RCC 7860 (cell line): ENCODE measurements at places on chromosomes 7 and 10.

GRCh38 chr7:158028290-158028941, 559.2 kb downstream of the PTPRN2 start:
- DNase-seq, result no peak

- DNase-seq, result no peak
Observed at GRCh38 chr7:157643525-157643970, 306.7 kb downstream of the DNAJB6 start.

DNA sequence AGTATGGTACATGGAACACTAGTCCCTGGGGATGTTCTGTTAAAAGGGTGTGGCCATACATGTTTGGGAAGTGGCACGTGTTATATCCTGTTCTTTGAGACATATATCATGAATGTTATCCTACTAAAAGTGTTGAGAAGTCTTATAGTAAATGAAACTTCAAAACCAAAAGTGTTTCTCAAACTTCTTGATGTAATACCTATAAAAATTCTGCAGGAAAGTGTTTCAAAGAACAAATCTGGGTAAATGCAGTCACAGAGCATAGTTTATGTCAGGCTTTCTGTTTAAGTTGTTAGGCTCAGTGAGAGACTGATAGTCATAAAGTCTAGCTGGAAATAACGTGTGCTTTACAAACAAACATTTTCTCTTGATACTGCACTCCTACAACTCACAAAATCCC, 273.7 kb downstream of the KIF20B start:
- DNase-seq, result no peak

- no peak for DNase-seq
Observed at GRCh38 chr7:50281680-50282445, 22.7 kb upstream of the IKZF1 start.

- no peak for DNase-seq
Observed at GRCh38 chr7:36244429-36244828, 91.4 kb downstream of the EEPD1 start.

- no peak for DNase-seq
Observed at GRCh38 chr10:65325913-65326312, 1599.9 kb upstream of the LRRTM3 start.

GRCh38 chr7:33192695-33193291, 63.4 kb downstream of the BBS9 start:
- DNase-seq, result no peak

GRCh38 chr7:25949736-25950487, 202.1 kb upstream of the NFE2L3 start:
- DNase-seq, result no peak
